ELR (cell line): ENCODE measurements at places on chromosomes 7 and 10.

- no peak for DNase-seq
Measured at GRCh38 chr10:61841338-61841875, 60.1 kb upstream of the ARID5B start.

GRCh38 chr7:129989466-129989865, 36.7 kb upstream of the UBE2H start:
- no peak for DNase-seq

GRCh38 chr10:10482613-10483012, 535.1 kb upstream of the CELF2 start:
- no peak for DNase-seq

GRCh38 chr7:128270826-128271272, 29.8 kb downstream of the LEP start:
- DNase-seq = no peak

GRCh38 chr7:44755698-44756627, 7.3 kb downstream of the ZMIZ2 start:
- no peak for DNase-seq

GRCh38 chr10:130021383-130021950, 57.4 kb upstream of the EBF3 start:
- peak; percentile 94 for DNase-seq

GRCh38 chr10:53434413-53434812, 661.8 kb upstream of the MBL2 start:
- no peak for DNase-seq

- no peak for DNase-seq
Measured at GRCh38 chr10:60821656-60822055, 43.4 kb downstream of the CDK1 start.

DNA sequence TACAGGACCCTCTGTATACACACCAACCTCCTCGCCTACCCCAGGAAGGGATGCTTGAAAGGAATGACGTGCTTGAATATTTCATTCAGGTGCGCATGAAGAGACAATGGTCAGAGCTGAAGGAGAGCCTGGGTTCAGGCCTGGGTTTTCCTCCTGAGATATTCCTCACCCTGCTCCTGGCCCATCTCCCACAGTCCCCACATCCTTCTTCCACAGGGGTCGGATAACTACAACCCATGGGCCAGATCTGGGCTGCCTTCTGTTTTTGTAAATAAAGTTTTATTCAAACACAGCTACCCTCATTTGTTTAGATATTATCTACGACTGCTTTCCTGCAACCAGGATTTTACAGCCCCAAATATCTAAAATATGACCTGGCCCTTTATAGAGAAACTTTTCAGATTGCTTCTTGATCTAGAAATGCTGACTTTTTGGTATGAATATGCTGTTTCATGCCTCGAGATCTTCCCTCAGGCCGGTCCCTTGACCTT, 1.8 kb upstream of the RADIL start:
- no peak for DNase-seq

DNA sequence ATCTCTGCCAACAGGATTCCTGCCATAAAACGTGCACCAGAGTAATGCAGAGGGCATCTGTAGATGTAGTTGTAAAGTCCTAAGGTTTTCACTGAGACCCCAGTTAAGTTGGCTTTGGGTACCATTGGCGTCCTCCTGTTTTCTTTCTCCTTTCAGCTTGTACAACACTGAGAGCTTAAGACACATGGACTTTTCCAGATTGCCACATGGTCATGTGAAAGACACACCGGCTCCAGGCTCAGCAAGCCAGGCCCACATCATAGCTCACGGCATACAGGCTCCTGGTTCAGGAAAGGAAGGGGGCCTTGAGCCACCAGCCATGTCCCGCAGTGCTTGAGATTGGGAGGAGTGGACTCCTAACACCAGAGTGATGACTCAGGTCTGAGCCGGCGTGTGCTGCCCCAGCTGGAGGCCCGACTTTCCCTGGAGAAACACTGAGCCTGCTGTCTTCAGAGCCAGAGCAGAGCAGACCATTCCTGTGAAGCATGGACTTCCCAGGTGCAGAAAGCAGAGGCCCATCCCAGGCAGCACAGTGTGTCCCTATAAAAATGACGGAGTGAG, 252.7 kb downstream of the PRPF18 start:
- peak; percentile 91 for DNase-seq

- no peak for DNase-seq
Measured at GRCh38 chr10:114523876-114524275, 119.6 kb upstream of the AFAP1L2 start.

DNA sequence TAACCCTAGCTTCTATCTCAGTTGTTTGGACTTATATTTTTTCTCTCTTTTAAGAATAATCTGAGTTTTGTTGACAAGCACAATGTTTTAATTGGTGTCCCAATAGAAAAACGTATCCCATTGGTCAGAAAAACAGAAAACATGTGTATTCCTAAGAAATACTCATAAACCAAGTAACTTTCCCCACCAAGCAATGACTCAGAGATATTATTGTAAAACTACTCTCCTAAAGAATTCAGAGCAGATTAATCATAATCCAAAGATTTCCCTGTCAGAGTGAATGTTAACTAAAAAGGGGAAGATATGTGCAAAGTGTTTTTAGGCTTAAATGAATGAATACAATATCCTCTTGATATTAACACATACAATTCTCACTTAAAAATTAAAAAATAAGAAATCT, 29.4 kb upstream of the MBL2 start:
- peak; percentile 32 for DNase-seq

DNA sequence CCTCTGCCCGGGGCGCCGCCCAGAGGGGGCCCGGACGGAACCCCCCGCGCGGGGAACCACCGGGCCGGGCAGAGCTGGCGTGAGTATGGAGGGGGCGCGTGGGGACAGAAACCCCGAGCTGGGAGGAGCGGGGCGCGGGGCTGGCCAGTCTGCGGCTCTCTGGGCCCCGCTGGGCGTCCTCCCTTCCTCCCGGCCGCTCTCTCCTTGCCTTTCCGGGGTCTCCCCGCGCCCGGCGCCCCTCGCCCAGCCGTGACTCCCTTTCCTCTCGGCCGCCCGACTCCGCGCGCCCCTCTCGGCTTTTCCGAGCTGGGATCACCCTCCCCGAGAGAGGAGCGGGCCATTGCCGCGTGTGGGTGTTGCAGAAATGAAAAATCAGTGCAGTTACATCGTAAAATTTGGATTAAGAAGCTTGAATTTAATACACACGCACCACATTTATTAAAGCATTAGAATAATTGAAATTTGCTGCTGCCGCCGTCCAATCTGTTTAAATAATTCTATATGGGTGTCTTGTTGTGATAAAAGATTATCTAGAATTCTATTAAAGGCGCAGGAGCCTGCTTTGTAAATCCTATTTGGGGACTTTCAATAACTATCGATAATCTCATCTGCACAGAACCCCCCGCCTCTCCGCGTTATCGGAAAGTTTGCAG, 9.1 kb downstream of the UNCX start:
- DNase-seq = no peak

DNA sequence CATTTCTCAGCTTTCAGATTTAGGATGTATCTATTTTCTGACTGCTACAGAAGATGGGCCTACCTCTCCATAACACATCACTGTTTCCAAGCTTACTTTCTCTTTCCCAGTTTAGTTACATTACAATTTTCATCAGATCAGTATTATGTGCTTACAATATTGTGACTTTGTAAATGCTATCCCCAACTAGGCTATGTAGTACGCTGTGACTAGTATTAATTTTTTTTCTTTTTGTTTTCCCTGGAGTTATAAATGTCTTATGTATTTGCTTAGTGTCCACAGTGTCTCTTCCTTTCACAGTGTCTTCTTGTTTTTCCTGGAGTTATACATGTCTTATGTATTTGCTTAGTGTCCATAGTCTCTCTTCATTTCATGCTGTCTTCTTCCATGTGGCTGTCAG, 188.9 kb downstream of the PTPRN2 start:
- DNase-seq = no peak

DNA sequence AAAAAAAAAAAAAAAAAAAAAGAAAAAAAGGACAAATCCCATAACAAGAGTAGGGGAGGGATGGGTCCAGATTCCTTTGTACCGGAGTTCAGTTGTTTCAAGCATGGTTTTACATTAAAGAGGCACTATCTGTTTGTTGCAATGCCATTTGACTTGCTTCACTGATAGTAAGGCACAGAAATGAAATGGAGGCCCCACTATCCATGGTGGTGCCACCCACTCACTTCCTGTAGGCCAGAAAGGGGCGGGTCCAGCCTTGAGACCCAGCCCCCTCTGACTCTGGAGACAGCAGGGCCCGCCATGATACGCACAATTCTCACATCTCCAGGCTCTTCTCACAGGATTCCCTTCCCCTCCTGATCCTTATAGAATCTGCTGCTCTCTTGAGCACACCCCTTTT, 100.0 kb downstream of the CLEC2L start:
- DNase-seq = peak; percentile 14

DNA sequence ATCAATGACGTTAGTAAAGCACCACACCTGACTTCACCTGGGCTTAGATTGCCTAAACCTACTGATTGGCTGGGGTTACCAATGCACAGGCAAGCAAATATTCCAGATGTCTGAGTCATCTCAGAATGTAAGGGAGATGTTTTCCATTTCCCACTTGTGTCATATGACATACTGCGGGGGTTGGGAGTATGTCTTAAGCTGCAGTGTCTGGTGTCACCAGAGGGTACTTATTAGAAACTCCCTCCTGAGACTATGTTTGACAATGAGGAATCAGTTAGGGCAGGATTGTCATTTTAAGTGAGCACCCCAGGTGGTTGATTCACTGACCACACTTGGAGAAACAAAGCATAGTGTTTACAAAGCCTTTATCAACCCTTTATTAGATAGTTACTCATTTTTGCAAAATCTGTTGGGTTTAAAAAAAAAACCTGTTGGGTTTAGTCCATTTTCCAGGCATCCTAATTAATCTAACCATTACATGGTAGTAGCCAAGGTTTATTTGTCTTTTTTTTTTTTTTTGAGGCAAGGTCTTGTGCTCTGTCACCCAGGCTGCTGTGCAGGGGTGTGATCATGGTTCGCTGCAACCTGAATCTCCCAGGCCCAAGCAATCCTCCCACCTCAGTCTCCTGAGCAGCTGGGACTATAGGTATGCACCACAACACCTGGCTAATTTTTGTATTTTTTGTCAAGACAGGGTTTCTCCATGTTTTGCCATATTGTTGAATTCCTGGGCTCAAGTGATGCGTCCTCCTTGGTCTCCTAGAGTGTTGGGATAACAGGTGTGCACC, 72.5 kb downstream of the CDK6 start:
- peak; percentile 90 for DNase-seq
